ENCODE measurements at places on chromosomes 7 and 10.

- DNase-seq, result peak; percentile 76
These were observed 59.1 kb downstream of the ZNF467 start for GRCh38 chr7:149714081-149714909.

DNA sequence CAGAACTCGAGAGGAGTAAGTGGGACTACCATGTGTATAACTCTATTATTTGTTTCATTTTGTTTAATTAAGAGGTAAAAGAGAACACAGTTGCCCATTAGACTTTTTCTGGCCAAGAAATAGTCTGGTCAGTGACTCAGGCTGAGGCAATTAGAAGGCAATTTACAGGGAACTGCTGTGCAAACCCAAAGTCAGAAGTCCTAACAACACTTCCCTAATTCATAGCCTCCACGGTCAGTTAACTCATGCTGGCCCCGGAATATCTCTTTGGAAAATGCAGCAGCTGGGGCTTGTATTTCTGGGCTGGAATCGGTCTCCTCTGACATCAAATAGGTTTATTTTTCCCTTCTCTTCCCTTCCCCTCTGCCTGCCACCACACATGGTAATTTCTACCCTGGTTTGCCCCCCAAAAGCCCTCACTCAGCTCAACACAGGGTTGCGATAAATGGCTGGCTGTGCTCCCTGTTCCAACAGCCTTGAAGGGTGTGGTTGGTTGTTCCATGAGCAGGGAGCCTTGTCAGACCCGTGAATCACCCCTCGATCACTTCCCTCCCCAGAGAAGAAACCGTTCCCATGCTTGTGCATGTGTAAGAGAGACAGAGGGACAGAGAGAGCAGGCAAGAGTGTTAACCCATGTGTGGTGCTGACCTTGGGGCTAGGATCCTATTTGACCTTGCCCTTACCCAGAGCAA is 5.3 kb downstream of the SH3PXD2A start:
- DNase-seq, result no peak

DNA sequence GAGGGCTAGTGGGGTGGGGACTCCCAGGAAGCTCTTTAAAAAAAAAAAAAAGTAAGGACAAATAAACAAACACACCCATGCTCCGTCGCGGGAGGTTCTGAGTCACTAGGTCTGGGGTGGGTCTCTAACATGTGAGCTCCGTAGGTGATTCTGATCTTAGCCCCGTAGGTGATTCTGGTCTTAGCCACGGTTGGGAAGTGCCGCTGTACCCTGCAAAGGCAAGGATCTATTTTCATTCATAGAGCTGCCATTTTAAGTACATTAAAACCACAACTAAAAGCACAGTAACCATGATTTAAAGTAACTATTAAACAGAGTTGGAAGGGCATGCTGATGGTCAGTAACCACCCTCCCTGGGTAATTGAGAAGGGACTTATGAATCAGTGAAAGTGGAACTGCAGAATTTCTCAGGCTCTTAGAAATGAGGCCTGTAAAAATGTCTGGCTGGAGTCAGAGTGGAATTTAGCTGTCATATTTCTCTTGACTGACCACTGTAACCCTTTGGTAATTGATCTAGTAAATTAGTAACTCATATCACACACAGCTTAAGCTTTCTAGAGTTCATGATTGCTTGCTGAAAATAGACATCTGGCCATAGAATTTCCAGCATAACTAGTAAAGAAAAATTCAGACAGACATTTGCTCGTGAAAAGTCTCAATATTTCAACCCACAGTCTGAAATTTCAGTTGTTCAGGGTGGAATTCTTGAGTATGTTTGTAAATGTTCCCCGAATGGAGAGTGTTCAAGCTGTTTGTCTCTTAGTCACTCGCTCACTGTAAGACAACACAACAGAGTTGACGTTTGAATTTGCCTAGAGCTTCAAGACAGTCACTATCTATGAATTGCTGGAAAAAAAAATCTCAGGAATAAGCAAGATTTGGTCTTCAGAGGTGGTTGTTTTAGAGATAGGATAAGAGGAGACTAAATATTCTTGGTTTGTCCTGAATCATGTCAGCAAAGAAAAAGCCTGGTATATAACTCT is 34.2 kb upstream of the TCF7L2 start:
- no peak for DNase-seq

- peak; percentile 8 for DNase-seq
These were observed 657 bp downstream of the CDNF start for GRCh38 chr10:14837003-14837756.

- no peak for DNase-seq
These were observed 37.7 kb upstream of the ZNF438 start for GRCh38 chr10:31069411-31069810.

- DNase-seq, result no peak
These were observed 137.3 kb upstream of the CCDC6 start for GRCh38 chr10:60043561-60044241.

DNA sequence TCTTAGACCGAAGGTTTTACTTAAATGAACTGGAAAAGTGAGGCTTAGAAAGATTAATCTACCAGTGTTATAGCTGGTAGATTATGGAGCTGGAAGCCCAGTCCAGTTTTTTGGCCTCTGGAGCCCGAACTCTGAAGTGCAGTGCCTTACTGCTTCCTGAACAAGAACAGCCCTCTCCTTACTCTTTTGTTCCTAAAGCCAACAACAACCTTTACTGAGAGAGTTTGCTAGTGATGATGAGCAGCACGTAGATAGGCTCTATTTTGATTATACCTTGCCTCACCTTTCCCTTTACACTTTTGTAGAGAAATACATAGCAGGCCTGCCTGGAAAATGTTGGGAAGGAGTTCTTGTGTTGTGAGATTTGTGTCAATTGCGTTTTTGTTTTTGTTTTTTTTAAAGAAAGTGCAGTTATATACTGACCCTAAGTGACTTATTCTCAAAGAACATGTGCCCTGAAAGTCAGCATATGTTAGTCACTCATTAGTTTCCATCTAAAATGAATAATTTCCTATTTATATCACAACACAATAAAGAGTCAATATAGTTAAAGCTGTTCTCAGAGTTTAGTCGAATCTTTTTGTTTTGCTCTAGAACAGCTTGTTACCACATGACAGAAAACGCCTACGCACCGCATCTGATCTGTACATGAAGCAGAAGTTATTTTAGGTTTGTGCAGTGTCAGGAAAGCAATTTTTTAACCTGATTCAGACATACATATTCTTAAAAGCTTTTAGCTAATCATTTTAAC is 33.0 kb downstream of the PLEKHA1 start:
- DNase-seq, result no peak

DNA sequence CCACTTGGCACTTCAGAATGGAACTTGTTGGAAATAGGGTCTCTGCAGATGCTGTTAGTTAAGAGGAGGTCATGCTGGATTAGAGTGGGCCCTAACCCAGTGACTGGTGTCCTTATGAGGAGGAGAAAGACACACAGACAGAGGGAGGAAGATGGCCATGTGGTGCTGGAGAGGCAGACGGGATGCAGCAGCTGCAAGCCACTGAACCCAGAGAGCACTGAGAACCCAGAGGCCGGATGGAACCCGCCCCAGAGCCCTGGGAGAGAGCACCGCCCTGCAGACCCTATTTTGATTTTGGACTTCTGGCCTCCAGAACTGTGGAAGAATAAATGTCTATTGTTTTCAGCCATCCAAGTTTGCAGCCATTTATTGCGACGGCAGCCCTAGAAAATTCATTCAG is 58.0 kb upstream of the EBF3 start:
- no peak for DNase-seq

- DNase-seq, result no peak
These were observed 738.4 kb downstream of the SUGCT start for GRCh38 chr7:40873248-40873647.

DNA sequence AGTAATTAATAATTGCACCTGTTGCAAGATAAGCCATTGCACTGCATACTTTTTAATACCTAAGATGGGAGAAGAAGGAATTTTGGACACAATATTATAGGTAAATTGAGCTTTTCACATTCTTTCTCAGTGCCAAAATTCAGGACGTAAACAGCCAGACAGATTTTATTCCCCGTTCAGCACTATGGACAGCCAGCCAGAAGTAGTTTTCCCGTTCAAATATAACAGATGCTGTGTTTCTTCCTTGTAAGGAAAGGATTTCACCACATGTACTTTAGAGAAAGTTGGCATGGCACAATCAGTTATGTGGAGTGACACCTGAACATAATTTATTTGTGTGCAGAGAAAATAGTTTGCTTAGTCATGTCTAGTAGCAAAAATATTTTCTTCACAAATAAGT is 34.8 kb downstream of the SEMA3E start:
- no peak for DNase-seq

DNA sequence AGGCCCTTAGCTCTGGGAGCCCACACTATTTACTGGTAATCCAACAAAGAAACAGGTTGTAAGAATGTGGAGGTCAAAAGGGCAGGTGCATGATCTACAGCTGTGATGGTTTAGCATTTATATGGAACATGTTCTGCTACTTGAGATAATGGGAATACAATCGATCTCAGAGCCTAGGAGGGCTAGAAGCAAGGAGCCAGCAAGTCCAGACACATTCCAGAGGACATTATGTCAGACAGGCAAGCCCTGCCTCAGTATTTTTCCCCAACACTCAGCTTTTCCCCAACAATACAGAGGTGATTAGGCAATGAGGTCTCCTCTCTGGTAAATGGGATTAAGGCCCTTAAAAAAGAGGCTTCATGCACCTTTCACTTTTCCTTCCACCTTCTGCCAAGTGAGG is 21.4 kb upstream of the GNAT3 start:
- DNase-seq, result no peak

DNA sequence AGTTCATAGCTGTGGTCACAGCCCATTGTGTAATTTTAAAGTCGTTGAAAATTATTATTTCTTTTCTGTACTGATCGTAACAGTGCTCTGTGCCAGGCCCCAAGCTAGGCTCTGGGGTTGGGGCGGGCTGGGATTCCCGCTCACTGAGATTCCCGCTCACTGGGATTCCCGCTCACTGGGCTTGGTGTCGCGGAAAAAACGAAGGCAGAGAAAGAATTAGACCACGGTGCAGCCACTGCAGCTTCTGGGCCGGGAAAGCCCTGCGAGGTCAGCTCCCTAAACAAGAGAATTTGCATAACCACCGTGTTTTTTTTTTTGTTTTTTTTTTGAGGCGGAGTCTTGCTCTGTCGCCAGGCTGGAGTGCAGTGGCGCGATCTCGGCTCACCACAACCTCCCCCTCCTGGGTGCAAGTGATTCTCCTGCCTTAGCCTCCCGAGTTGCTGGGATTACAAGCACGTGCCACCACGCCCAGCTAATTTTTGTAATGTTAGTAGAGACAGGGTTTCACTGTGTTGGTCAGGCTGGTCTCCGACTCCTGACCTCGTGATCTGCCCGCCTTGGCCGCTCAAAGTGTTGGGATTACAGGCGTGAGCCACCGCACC is 31.2 kb downstream of the FOXK1 start:
- DNase-seq, result no peak

DNA sequence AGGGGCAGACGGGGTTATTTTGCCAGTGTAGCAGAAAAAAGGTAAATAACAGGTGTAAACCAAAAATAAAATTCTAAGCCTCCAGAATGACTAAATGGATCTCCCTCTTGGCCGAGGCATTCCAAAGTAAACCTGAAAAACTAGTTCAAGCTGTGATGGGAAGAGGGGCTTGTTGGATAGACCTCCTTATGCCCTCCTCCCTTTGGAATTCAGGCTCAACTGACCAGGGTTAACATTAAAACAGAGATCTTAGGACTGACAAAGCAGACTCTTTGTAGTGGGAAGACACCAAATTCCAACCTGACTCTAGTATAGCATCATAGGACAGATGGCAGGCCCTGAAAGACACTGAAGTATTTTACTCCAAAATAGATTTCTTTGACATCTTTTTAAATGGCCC is 113.8 kb upstream of the ITGB1 start:
- no peak for DNase-seq

DNA sequence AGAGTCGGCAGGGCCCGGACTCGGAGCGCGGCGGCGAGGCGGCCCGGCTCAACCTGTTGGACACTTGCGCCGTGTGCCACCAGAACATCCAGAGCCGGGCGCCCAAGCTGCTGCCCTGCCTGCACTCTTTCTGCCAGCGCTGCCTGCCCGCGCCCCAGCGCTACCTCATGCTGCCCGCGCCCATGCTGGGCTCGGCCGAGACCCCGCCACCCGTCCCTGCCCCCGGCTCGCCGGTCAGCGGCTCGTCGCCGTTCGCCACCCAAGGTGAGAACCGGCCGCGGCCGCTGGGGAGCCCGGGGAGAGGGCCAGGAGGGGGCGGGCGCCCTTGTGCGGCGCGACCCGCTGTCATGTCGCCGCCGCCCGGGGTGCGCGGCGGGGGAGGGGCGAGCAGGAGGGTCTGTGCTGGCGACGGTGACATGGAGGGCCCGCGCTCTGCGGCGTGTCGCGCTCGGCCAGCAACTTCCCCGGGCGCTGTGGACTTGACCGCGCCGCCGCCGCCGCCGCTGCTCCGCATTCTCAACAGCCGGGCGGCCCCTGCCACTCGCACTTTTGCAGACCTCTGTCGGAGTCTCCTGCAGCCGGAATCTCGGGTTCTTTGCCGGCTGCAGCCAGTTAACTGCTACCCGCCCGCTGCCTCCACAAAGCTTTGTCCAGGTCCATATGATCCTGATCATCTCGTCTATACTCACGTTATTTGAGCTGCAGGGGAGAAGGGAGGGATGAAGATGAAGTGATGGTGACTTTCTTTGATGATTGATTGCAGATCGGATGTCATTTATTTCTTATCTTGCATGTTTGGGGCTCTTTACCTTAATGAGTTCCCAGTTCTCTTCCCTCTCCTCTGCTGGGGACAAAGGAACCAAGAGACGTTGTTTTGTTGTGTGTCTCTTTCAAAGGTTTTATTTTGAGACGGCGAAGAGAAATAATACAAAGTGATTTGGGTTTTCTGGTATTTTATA is 869 bp downstream of the TRIM24 start:
- DNase-seq, result peak; percentile 43

GRCh38 chr10:49050906-49051305 is 64.4 kb downstream of the VSTM4 start:
- DNase-seq, result no peak

GRCh38 chr7:92880212-92881090 is 44.1 kb upstream of the CDK6 start:
- no peak for DNase-seq

- DNase-seq, result no peak
These were observed 48.7 kb upstream of the CNTNAP2 start for GRCh38 chr7:146067880-146068279.

DNA sequence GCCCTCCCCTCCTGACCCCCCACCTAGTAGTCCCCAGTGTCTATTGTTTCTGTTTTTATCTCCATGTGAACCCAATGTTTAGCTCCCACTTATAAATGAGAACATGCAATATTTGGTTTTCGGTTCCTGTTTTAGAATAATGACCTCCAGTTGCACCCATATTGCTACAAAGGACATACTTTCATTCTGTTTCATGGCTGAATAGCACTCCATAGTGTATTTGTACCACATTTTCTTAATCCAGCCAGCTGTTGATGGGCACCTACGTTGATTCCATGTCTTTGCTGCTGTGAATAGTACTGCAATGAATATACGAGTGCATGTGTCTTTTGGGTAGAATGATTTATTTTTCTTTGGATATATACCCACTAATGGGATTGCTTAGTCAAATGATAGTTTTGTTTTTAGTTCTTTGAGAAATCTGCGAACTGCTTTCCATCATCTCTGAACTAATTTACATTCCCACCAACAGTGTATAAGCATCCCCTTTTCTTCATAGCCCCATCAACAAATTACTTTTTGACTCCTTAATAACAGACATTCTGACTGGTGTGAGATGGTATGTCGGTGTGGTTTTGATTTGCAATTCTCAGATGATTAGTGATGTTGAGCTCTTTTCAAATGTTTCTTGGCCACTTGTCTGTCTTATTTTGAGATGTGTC is 128.4 kb upstream of the PHYHIPL start:
- no peak for DNase-seq

GRCh38 chr7:30185496-30185895 is 50.7 kb downstream of the MTURN start:
- no peak for DNase-seq

- DNase-seq, result no peak
These were observed 154.9 kb downstream of the EVX1 start for GRCh38 chr7:27397503-27397902.

GRCh38 chr10:77726732-77727131 is 89.1 kb upstream of the KCNMA1 start:
- DNase-seq, result no peak
